Central memory CD8-positive, alpha-beta T cell (primary cell): ENCODE measurements at places on chromosomes 7 and 10.

DNA sequence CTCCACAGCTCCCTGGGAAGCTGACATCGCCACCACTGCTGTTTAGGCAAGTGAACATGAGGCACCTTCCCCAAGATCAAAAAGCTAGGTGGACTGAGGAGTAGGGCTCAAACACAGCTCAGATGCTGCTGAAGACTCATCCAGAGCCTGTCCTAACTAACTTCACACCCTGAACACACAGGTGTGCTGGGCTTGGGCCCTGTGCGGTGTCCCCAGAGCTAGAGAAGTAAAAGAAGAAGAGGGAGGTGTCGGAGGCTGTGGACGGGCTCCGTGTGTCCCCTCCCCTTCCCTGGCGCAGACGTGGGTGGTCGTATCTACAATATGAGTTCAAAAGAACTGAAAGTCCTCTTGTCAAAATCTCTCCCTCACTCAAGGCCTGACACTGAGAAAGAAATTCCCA lies 373.4 kb upstream of the MGMT start:
- no peak for DNase-seq
- H3K27ac ChIP-seq: no peak overlapping the region
- H3K27me3 ChIP-seq: no peaks in the 10 kb centered on the region
- no peaks in the 10 kb centered on the region for H3K4me1 ChIP-seq

GRCh38 chr7:79284211-79284610 lies 169.3 kb downstream of the MAGI2 start:
- H3K36me3 ChIP-seq: no peaks in the 10 kb centered on the region
- no peak for DNase-seq
- H3K27ac ChIP-seq: no peak overlapping the region
- H3K27me3 ChIP-seq: no peaks in the 10 kb centered on the region
- H3K4me3 ChIP-seq: no peak overlapping the region

GRCh38 chr7:74656441-74656836 lies 1.1 kb upstream of the GTF2I start:
- no peak for DNase-seq
- H3K27ac ChIP-seq: peak overlapping the region; percentile 99
- H3K36me3 ChIP-seq: peaks cover 25% of the 10 kb centered on the region
- peaks cover 32% of the 10 kb centered on the region for H3K4me1 ChIP-seq
- H3K4me3 ChIP-seq: peak overlapping the region; percentile 93

DNA sequence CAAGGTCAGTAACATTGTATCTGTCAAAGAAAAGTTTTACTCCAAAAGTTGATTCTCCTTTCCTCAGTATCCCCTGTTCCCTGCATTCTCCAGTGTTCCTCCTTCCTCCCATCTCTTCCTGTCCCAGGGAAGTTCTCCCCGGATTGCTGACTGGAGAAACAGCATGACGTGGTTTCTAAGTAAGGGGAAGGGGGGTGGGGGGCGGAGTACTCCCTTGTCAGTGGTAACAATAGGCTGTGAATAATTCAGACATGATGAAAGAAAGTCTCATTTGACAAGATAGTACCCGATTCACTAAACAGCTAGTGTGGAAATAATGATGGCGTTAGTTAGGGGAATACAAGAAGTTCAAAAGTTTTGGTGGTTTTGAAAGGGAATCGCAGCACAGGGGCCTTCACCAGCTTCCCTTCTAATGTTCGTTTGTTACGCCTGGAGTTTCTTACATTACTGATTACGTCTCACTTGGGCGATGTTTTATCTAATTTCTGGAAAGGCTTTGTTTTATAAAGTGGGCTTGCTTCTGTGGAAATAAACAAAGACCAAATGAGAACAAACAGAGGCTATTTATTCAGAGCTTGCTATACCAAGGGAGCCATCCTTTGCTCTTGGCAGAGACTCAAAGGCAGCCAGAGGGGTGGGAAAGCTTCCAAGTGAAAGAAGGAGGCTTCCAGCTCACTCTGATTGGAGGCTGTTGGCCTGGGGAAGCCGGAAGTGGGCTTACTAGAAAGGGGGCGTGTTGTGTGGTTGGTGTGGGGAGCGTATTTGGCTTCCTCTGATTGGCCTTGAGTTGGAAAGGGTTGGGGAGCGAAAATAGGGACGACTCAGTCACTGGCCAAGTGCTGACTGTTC lies 453.7 kb downstream of the SDK1 start:
- H3K36me3 ChIP-seq: no peaks in the 10 kb centered on the region
- no peak overlapping the region for H3K4me3 ChIP-seq
- no peaks in the 10 kb centered on the region for H3K4me1 ChIP-seq
- no peak for DNase-seq
- peaks cover 20% of the 10 kb centered on the region for H3K27me3 ChIP-seq
- H3K27ac ChIP-seq: no peak overlapping the region

- no peak for DNase-seq
- no peak overlapping the region for H3K27ac ChIP-seq
- H3K4me1 ChIP-seq: no peaks in the 10 kb centered on the region
- no peak overlapping the region for H3K4me3 ChIP-seq
- H3K27me3 ChIP-seq: peaks cover 26% of the 10 kb centered on the region
Measured at GRCh38 chr7:93390660-93391059, 158.5 kb downstream of the VPS50 start.

- H3K36me3 ChIP-seq: no peaks in the 10 kb centered on the region
- H3K27ac ChIP-seq: no peak overlapping the region
- peaks cover 2% of the 10 kb centered on the region for H3K4me1 ChIP-seq
- peaks cover 46% of the 10 kb centered on the region for H3K27me3 ChIP-seq
Measured at GRCh38 chr7:101116898-101117297, 10.0 kb upstream of the SERPINE1 start.
